Upper lobe of left lung (tissue), 6 donors: ENCODE measurements at places on chromosomes 12 and 14.

DNA sequence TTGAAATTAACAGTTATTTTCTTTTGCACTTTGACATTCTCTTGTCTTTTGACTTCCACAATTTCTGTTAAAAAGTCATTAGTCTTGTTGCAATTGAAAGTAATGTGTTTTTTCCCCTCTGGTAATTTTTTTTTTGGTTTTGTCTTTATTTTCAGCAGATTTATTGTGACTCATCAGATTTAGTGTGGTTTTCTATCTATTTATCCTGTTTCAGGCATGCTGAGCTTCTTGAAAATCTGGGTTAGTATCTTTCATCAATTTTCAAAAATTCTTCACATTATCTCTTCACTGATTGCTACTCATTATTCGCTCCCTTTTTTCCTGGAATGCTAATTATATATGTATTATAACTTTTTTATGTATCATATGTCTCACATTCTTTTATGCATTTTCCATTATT lies 15.3 kb upstream of the NTF3 start:
- DNase-seq: no peak

DNA sequence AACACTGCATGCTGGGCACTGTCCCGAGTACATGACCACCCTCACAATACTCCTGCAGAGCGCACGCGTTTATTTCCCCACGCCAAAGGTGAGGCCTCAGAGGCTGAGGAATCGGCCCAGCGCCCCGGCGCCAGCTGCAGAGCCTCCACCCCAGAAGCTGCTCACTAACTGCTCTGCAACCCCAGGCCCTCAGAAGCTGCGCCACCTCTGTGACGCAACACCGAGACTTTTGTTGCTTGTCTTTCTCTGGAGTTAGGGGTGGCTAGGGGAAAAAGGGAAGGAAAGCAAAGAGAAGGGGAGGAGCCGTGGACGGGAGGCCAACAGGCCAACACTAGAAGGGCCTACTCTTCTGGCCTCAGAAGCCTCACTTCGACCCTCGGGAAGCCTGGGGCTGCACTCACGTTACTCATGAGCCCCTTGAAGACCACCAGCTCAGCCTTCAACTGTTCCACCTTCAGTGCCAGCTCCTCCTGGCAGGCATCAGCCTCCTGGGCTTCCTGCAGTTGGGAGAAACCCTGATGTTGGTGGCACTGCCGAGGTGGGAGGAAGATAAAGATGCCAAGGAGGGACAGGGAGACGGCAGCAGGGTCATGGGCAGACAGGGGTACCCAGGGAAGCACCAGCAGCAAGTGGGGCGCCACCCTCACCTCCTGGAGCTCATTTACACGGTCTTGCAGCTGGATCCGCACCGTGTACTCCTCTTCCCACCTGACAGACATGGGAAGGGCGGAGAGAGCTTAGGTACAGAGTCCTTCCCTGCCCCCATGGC lies 5.4 kb downstream of the IFFO1 start:
- DNase-seq: peak; percentile 75

GRCh38 chr12:96886998-96887677 lies 19.9 kb upstream of the NEDD1 start:
- no peak for DNase-seq

GRCh38 chr14:90177539-90178189 lies 78.7 kb upstream of the PSMC1 start:
- DNase-seq: no peak

GRCh38 chr14:76939015-76939742 lies 89.3 kb downstream of the IRF2BPL start:
- DNase-seq: no peak

DNA sequence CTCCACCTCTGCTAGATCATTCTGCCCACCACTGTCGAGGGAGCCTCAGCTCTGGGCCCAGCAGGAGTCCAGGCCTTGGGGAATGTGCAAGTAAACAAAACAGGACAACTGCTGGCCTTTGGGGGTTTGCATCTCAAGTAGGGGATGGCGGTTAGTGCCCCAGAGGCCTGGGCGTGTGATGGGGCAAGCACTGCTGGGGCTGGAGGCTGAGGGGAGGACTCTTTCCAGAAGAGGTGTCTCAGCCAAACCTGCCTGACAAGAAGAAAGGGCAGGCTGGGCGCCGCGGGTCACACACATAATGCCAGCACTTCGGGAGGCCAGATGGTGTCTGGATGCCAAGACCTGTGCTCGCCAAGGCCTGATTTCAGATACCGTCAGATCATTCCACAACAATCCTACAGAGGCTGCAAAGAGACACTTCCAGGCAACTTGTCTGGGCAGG lies 8.6 kb upstream of the ALDH2 start:
- DNase-seq: peak; percentile 66

GRCh38 chr12:120455302-120455701 lies 9.1 kb downstream of the GATC start:
- DNase-seq: no peak

GRCh38 chr14:58100735-58101368 lies 51.2 kb downstream of the ARMH4 start:
- no peak for DNase-seq

DNA sequence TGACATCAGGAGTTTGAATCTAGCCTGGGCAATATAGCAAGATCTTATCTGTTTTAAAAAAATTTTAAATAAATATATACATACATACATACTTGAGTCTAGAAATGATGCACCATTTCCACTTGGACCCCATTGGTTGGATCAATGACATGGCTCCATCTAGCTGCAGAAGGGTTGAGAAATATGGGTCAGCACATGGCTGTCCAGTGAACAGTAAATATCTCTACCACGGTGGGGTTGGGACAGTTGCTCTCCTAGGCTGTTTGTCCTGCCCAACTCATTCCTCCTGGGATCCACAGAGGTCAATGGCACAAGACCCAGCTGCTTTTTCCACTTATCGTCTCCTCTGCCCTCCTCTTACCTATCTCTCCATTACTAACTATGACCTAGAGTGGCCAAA lies 23.6 kb downstream of the PLEKHH1 start:
- DNase-seq: no peak

- no peak for DNase-seq
These were observed 52.6 kb downstream of the SEC23A start for GRCh38 chr14:39050389-39050788.

GRCh38 chr14:105330491-105330895 lies 15.9 kb downstream of the PACS2 start:
- DNase-seq: peak; percentile 63

DNA sequence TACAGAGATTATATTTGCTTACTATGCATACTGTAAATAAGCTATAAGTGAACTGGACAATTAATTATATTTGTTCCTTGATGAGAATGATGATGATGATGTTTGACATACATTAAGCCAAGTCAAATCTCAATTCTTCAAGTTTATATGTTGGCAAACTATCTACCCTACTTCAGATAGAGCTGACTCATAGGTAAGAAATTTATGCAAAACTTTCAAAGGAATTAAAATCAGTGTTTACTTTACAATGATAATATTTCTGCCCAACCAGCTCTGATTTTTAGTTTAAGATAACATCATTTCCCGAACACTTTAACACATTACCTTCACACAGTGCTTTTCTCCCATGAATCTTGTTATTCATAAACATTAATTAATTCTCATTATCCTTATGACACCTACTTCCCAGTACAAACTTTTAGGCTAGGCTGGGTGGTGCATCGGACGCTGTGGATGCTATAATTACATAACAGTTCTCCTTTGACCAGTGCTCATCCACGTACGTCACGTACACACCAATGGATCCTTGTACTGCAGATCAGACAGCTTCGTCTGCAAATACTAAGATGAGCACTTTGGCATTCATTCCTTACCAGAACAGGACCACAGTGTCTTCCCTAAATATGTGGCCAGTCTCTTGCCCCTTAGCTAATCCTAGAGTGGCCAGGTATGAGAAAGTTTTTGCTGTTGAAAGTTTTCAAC lies 18.3 kb downstream of the BMP4 start:
- no peak for DNase-seq

DNA sequence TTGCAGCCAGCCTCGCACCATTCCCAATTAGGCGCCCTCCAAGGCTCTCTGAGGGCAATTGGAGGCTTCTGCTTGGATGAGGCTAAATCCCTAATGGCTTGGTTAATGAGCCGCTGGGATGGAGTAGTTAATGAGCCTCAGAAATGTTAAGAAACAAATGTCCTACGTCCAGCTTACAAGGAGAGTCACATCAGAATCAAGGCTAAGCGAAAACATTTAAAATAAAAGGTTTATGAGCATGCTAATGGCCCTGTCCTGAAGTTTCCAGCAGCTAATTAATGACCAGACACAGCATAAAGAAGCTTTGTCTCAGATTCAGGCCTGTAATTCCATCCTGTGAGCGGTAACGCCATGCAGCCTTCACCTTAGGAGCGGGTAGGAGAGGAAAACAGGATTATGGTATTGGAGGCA lies 200.7 kb upstream of the BCL2L14 start:
- DNase-seq: no peak

- DNase-seq: no peak
These were observed 80.5 kb upstream of the BTG1 start for GRCh38 chr12:92226071-92226661.

DNA sequence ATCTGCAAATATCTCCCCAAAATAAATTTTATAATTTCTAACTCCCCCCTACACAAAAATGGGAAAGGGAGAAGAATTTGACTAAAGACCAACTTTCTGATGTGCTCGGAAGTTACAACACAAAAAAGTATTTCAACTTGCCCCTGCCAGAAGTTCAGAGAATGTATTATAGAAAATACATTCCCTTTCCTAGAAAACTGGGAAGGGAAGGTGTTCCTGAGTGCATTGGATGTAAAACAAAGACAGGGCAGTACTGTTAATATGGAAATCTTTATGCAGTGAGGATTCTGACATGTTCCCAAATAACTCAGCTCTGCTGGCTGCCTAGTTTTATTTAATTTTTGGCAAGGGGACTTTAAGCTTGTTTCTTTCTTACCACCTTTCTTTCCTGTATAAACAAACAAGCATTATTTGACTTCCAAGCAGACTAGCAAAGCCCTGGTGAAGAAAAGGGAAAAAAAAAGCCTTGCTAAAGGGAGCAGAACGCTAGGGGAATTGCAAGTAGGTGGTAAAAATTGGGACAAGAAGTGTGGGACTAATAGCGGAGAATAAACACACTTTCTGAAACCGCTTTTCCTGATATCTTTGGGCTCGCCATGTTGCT lies 124.1 kb downstream of the STXBP6 start:
- no peak for DNase-seq

GRCh38 chr14:89507521-89507920 lies 90.5 kb upstream of the FOXN3 start:
- no peak for DNase-seq

GRCh38 chr12:109358154-109358869 lies 10.6 kb downstream of the MYO1H start:
- no peak for DNase-seq

GRCh38 chr12:110281549-110282299 lies 677 bp downstream of the ATP2A2 start:
- peak; percentile 92 for DNase-seq

DNA sequence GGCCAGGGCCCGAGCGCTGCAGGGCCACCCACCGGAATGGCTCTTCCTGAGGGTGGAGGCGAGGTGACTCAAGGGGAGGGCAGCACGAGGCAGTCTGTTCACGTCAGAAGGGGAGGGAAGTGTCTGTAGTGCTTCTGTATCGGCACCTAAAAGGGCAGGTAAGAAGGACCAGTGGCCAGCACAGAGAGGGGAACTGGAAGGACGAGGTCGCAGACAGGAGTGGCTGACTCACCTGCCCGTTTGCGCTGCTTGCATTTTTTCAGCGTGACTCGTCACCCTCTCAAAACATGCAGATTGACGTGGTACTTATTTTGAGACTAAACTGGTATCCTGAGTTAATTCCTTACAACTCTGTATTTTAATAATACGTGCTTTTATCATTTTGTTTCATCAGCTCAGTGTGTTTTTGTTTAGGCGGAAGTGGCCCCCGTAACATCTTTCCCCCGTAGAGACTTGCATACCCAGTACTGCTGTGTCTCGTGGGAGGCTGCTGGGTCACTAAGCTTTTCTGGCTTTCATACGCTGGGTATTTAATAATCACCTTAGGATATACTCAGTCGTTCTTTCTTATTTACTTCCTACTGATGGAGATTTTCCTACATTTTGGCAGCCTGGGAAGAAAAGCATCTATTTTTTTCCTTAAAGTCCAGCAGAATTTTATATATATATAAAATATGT lies 26.4 kb downstream of the SFSWAP start:
- DNase-seq: peak; percentile 76
